Left kidney (tissue), 8 donors: ENCODE measurements at places on chromosomes 4 and X. TPM values are rescaled to one million over a fixed set of nuclear protein-coding genes. Genes with fewer than 3 reads are reported as not detected.

The MED12 gene
- 50.0 TPM for polyA plus RNA-seq

The ARHGAP4 gene
- 29.1 TPM for polyA plus RNA-seq

- no peak for DNase-seq
These were observed 365.7 kb upstream of the CPEB2 start for GRCh38 chr4:14636563-14636962.

DNA sequence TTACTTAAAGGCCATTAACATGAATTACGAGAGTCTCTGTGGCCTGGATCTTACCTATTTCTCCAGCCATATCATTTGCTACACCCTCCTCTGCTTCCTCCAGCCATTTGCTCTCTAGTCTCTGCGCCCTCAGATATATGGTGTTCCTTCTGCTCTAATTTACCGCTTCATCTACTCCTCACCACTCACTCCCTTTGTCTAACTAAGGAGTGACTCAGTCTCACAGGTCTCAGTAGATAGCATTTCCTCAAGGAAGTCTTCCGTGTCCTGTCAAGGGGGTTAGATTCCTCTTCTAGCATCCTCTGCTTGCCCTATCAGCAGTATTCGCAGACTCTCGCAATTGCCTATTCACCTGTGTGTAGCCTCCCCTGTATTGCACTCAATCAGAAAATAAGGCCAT lies 892.1 kb upstream of the INTU start:
- DNase-seq: no peak

GRCh38 chr4:74095482-74095881 lies 3.5 kb downstream of the CXCL2 start:
- no peak for DNase-seq

DNA sequence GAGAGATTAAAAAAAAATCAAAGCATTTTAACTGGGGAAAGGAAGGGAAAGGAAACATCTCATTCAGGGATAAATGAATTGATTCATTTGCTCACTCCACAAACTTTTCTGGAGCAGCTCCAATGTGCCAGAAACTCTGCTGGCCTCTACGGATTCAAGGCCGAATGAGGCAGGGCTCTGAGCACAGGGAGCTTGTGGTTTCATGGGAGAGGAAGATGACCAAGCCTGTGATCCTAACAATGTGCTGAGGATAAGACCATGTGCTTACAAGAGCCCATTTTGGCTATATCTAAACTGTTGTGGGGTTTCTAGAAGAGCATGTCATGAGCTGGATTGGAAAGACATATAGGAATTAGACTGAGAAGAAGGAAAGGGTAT lies 137.5 kb downstream of the ZNF674 start:
- DNase-seq: no peak

DNA sequence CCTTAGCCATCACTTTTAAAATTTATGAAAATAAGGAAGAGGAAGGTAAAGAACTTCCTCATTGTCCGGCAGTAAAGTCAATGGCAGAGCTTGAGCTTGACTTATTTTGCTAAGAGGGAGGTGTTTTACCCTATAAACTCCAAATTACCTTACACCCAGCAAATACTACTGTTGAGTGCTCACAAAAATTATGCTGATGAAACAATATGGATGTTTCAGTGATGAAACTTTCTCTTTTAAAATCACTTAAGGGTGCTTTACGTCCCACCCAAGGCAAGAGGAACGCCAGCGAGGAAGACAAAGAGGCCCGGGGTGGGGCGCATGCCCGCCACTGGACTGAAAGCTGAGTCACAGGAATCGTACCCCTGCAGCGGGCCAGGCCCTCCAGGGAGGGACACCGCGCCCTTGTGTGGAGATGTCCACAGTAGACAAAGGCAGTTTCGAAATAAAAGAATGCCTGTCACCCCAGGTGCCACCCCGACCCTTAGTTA lies 560 bp upstream of the TMSB4X start:
- DNase-seq: no peak

DNA sequence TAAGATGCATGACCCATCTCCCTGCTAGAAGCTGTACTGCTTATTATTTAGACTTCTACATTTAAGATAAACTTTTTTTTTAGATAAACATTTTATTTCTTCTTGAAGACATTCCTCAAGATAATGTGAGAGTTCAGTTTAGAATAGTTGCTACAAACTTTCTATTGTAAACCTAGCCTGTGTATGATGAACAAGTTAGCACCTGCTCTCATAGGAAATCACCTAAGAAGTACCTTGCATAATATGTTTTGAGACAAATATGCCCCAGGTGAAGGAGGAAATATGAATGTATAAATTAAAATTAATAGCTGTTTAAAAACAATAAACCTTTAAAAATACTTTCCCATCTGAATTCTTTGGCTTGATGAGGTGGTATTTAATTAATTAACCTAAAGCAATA lies 35.6 kb downstream of the RASGEF1B start:
- DNase-seq: no peak

DNA sequence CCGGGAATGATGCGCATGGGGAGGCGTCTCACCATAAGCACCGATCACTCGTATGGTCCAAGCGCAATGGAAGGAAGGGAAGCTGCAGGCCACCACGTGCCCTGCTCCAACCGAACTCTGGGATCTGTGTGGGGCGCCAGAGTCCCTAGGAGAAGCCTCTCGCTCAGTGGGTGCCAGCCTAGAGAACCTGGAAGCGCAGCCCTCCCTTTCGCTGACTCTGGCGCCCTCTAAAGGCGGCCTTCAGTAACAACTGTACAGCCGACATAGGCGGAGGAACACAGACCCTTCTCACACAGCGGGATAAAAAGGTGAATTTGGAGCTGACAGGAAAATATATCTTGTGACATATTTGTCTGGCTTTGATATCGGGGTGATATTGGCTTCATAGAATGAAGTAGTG lies 76.0 kb downstream of the INTS6L start:
- peak; percentile 8 for DNase-seq

DNA sequence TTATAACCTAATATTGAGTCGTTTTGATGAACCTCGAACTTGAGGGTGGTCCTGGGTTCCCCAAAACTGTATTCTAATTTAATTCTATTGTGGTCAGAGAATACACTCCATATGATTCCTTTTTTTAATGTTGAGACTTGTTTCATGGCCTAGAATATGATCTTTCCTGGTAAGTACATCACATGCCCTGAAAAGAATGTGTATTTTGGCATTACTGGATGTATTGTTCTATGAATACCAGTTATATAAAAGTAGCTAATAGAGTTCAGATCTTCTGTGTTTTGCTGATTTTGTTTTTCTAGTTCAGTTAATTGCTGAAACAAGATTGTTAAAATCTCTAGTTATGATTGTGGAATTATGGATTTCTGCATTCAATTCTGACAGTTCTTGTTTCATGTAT lies 18.8 kb downstream of the PRRG1 start:
- no peak for DNase-seq

DNA sequence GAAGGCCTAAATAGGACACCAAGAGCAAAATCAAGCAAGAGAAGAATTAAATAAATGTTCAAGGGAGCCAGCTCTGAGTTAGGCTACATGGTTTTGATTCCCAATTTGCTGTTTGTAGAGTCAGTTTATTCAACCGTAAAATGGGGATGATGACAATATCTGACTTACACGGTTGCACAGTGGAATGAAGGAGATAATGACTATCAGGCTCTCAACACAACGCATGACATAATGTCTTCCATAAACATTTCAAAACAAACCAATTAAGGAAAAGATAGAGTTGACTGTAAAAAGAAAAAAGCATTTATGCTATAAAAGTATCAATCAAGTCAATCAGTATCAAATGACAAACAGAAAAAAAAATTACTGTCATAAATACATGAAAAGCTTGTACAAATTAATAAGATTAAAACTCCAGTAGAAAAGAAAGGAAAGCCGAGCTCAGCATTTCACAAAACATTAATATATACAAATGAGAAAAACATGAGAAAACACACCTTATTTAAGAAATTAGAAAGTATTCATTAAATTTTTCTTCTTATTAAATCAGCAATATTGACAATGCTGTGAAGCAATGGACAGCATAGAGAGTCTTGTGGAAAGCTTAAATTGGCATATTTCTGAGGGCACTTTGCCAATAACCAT lies 179.0 kb downstream of the SCFD2 start:
- no peak for DNase-seq

DNA sequence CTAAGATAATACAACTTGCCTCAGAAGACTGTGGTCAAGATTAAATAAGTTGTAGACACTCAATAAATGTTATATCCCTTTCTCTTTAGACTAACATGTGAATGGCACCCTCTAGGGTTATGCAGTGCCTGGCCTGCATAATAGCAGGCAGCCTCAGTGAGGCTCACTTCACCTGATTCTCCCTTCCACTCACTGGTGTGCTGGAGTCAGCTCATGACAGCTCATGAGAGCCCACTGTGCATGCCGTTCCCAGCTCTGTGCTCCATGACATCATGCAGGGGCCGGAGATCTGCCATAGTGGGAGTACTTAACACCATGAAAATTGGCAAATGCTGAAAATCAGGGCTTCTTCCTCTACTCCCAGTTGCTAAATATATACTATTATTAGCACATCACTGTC lies 64.5 kb downstream of the TEC start:
- DNase-seq: no peak
